ENCODE measurements at places on chromosomes 1 and 21.
A peak's percentile ranks its signal among the peaks of the same experiment; 100 is the strongest.

GRCh38 chr1:232499188-232499587 lies 130.7 kb downstream of the SIPA1L2 start:
- DNase-seq, result no peak

DNA sequence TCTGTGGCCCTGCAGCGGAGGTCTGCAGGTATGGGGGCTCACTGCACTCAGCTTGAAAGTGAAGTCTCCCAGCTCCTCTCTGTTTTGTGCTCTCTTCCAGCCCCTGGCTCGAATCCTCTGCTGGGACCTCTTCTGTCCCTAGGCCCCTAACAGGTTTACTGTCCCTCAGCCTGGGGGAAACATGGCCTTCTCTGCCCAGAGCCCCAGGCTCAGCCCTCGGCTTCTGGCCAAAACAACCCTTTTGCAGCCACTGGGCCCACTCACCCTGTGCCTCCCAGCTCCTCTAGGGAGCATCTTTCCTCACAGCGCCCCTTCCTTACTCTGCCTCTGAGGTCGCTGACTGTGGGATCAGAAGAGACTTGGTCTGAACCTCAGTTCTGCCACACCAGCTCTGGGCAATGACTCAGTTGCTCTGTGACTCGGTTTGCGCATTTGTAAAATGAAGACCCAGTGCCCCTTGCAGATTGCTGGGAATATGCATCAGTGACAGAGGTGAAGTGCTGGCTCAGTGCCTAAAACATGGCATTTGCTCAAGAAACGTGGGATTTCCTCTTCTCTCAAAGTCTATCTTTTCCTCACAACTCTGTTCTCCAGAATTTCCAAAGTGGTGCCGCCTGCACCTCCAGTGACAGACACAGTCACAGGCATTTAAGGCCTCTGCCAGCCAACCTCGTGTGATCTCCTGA lies 26.5 kb upstream of the TENT5C start:
- DNase-seq, result no peak

DNA sequence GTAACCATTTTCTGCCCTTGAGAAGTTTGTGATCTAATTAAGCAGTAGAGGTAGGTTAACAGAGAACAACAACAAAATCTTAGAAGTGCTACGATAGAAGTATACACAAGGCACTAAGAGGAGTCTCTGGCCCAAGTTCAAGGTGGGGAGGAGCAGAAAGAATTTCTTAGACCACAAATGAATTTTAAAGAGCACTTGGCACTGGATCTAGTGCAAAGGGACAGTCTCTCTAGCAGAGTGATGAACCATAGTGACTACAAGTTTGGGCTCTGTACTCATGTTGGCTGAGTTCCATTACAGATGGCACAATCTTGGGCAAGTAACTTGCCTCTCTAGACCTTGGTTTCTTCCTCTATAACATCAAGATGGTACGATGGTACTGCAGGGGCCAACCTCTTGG lies 33.3 kb upstream of the PIGC start:
- no peak for DNase-seq

DNA sequence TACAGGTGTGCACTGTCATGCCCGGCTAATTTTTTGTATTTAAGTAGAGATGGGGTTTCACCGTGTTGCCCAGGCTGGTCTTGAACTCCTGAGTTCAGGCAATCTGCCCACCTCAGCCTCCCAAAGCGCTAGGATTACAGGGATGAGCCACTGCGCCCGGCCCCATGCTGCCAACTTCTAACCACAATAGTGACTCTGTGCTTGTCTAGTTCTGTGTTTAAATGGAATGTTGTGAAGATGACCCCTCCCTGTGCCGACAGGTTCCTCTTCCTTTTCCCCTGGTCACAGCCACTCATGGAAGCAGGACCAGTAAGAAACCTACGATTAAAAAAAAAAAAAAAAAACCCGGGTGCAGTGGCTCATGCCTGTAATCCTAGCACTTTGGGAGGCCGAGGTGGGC lies 4.7 kb downstream of the MAP1LC3C start:
- no peak for DNase-seq

DNA sequence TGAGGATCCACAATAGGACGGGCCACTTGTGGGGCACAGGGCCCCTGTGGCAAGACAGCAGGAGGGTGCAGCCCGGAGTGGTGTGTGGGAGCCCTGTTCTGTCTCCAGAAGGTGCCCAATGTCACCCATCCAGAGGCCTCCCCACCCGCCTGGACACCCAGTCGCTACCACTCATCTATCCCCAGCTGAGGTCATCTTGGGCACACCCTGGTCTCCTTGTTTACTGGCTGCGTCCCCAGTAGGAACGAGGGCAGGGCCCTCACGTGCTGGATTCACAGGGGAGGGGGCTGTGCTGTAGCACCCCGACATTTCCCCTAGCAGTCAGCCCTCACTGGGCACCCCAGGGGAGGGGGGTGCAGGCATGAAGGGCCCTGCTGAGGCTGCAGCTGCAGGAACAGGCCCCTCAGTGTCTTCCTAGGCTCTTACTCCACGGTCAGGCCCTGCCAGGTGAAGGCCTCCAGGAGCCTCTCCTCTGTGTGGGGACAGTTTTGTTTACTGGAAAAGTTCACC lies 2.3 kb upstream of the TNNT2 start:
- no peak for DNase-seq

DNA sequence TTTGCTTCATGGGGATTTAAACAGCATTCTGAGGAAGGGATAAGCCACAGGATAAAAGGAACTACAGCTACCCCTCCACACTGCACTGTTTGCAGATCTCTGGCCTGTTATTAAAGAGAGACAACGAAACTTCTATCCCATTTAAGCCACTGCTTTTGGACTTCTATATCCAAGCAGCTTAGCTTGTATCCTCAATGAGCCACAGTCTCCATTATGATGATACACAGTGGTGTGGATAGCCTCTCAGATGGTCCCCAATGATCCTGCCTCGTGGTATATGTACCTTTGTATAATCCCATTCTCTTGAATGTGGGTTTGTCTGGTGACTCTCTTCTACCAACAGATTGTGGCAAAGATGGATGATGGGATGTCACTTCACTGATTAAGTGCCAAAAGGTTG lies 36.0 kb upstream of the MARK1 start:
- DNase-seq, result no peak

DNA sequence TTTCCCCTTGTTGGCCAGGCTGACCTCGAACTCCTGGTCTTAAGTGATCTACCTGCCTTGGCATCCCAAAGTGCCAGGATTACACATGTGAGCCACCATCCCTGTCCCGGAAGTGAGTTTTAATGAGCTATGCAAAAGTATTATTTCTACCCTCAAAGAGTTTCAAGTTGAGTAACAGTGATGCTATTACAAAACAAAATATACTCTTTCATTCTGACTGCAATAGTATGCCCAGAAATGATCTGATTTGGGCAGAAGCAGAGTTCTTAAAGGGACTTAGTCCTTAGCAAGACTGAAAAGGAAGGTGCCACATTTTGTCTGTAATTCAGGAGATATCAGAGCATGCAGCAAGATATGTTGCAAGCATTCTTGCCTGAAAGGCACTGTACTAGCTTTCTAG lies 375.4 kb downstream of the NUF2 start:
- no peak for DNase-seq

DNA sequence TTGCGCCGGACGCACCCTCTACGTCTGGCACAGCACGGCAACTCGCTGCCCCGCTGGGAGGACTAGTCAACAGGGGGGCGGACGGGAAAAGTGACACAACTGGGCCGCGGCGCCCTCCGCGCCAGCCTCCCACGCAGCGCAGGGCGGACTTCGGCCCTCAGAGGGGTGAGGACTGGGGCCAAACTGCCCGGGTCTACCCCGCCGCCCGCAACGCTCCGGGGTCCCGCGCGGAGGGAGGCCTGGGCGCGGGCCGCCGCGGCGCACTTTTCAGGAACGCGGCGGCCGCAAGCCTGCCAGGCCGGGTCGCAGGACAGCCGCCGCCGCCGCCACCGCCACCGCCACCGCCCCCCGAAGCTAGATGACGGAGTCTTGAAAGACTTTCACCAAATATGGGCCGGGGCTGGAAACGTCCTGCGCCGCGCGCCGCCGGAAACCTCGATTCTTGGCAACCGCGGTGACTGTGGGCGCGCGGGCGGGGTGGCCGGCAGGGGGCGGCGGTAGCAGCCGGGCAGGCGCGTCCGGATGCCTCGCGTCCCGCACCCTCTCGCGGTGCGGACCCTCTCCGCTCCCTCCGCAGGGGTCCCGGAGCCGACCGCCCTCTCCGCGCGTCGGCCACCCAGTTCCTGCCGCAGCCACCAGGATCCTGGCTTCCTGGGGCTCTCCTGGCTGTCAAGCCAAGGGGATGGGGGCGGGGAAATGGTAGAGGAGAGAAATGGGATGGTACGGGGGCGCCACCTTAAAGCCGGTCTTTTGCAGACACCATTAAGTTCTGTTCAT lies 3.7 kb upstream of the CCN1 start:
- no peak for DNase-seq

- no peak for DNase-seq
Observed at GRCh38 chr1:169848456-169848855, 45.2 kb downstream of the SCYL3 start.

- DNase-seq, result no peak
Observed at GRCh38 chr1:20359451-20360330, 69.0 kb downstream of the VWA5B1 start.

GRCh38 chr21:32018381-32018780 lies 145.6 kb downstream of the HUNK start:
- no peak for DNase-seq

DNA sequence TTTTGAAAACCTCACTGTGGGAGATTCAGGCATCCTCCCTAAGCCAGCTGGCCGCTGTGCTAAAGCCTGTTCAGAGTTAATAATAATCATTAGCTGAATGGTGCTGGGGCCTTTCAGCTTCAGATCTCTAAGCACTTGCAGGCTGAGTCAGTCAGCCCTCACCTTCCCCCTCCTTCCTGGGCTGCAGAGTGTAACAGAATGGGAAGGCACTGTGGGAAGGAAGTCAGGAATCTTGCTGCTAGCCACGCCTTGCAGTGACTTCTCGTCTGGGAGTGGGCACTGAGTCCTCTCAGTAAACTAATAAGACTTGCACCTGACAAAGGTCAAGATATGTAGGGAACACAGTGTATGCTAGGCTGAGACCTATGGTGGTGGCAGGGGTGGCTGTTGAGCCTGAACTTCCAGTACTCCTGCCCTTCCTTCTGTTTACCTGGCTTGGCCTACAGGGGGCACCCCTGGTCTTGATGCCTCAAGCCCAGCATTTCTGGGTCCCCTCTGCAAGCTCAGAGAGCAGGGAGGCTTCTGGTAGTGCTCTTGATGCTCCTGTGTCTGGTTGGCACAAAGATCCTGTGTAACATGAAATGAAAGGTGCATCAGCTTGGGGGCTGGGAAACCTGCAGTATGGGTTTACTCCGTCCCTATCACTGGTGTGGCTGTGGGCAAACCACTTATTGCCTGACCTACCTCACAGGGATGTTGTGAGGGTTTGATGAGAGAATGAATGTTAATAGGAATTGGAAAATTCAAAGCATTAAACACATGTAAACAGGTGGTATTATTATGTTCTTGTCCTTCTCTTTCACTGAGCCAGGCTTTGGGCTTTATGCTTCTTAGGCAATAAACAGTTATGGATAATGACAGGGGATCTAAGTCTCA lies 6.0 kb downstream of the CYB561D1 start:
- peak; percentile 24 for DNase-seq

- no peak for DNase-seq
Observed at GRCh38 chr1:194366705-194367104, 1180.3 kb upstream of the B3GALT2 start.

DNA sequence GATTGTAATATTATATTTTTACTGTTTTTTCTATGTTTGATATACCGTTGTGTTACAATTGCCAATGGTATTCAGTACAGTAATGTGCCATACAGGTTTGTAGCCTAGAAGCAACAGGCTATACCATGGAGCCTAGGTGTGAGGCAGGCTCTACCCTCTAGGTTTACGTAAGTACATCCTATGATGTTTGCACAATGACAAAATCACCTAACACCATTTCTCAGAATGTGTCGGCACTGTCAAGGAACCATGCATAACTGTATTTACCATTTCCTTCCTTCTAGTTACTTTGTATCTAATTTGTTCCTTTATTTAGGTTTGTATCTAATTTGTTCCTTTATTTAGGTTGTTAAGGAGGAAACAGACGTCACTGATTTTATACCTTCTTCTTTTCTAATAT lies 9.9 kb downstream of the NPHP4 start:
- no peak for DNase-seq

- DNase-seq, result no peak
Observed at GRCh38 chr1:145827966-145828365, 4.0 kb downstream of the POLR3C start.

DNA sequence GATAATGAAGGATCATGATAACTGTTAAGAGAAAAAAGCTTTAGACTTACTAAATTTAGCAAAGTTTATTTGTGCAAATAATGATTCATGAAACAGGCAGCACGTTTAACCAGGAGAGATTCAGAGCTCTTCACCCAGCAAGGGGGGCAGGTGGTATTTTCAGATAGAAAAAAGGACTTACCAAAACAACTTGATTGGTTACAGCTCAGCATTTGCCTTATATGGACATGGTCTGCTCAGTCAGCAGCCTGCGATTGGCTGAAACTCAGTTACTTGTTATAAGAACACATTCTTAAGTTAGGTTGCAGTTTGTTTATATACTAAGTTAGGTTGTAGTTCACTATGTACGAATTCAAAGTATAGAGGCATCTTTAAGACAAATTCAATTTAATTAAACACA lies 165.6 kb downstream of the DUSP10 start:
- no peak for DNase-seq

GRCh38 chr1:110602466-110602865 lies 3.7 kb downstream of the KCNA2 start:
- DNase-seq, result no peak

DNA sequence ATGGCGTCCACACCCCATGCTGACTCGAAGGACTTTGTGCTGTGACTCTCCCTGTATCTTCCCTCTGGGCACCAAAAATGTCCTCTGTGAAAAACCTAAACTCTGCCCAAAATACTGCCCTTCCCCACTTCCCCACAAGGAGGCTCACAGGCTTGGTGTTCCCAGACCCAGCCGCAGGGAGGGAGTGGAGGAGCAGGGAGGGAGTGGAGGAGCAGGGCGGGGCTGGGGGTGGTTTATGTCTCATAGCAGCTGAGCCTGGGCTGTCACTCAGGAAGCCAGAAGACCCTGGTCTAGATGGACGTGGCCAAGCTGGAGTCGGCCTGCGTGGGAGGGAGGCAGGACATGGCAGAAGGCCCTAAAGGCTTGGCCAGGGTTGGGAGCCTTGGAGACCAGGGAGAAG lies 461.7 kb downstream of the PTPRU start:
- no peak for DNase-seq

GRCh38 chr1:53214376-53214940 lies 6.0 kb downstream of the CZIB start:
- DNase-seq, result no peak

DNA sequence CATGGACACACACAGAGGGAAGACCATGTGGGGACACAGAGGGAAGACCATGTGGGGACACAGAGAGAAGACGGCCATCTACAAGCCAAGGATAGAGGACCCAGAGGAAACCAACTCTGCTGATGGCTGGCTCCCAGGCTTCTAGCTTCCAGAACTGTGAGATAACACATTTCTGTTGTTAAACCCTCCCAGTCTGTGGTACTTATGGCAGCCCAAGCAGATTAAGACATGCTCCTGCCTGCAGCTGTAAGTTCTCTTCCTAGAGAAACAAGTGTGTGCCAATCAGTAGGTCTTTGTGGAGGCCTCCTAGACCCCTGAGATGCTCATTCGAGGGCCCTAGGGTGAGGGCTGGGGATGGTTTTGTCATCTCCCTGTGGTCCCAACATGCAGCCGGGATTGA lies 2.7 kb downstream of the AGT start:
- no peak for DNase-seq
